ENCODE measurements at places on chromosomes 6 and 20.

GRCh38 chr20:56427797-56428196 is 15.7 kb downstream of the CASS4 start:
- DNase-seq: no peak

- DNase-seq: no peak
Measured at GRCh38 chr6:154611847-154612246, 101.4 kb upstream of the CNKSR3 start.

DNA sequence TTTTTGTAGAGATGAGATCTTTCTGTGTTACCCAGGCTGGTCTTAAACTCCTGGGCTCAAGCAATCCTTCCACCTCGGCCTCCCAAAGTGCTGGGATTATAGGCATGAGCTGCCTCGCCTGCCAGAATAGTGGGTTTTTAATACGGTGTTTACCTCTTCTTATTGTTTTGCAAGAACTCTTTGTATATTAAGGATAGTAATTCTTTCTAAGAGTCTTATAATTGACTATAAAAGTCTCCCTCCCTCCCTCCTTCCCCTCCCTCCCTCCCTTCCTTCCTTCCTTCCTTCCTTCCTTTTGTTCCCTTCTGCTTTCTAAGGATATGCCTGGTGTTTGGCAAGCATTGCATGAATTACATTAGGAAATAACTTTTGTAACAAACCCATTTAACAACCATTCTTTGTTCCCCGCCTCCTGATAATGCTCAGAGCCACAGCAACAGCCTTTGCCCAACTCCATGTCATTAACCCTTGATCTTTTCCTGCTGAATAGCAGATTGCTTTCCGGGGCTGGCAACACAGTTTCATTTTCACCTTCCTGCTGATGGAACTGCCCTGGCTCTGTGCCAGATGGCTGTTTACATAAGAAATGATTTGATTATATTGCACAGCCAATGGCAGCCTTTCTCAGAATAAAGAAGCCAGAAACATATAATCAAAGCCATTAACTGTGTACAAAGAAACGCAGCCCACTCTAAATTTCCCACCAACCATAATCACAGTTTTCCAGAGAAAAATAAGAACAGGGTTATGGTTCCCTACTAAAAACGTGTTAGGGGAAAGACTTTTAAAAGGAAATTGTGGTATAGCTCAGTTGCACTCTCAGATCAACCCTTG is 143.7 kb upstream of the PTPN1 start:
- peak; percentile 42 for DNase-seq

DNA sequence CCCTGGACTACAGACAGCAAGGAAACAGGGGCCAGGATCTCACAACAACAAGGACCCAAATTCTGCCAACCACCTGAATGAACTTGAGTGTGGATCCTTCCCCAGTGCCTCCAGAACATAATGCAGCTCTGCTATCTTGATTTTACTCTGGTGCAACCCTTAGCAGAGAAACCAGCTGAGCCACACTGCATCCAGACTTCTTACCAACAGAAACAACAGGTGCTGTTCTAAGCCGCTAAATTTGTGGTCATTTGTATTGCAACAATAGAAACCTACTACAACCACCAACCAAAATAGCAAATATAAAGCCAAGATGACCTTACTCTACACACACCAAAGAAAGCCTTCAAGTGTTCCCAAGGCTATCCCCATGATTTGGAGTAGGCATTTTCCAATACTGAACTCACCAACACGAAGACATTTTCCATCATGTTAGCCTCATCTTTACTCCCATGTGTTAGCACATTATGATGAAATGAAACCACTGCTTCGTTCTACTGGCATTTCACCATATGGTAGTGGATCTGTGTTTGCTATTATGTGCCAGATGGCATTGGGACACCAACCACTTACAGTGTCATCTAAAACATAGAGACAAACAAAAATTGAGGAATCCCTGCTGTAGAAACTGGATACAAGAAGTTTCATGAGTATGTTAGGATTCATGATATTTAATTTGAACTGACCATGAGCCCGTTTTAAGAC is 249.8 kb upstream of the ID4 start:
- DNase-seq: no peak

GRCh38 chr20:64041040-64041780 is 5.2 kb downstream of the C20orf204 start:
- no peak for DNase-seq

GRCh38 chr20:37867289-37868195 is 35.4 kb upstream of the VSTM2L start:
- DNase-seq: no peak

DNA sequence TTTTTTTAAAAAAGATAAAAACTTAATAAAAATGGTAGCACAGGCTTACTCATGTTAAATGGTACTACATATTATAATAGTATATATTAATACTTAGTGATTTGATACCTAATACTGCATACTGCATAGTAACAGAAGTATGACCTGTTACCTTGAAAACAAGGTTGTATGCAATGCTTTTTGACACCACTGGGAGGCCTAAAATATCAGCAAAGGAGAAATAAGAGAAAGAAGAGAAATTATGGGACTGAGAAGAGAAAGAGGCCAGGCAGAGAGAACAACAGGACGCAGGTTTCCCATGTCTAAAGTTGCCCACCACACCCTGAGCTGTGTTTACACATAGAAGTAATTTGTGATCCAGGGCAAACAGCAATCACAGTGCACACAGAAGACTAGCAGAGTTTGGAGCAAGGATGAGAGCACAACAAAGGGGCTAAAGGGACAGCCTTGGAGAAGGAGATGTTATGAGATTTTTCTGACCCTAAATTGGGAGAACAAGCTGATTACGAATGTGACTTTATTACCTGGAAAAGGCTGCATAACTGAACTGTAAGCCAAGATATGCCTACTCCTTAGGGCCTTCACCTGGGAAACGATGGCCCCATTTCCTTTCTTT is 73.2 kb downstream of the ROS1 start:
- DNase-seq: no peak

- DNase-seq: no peak
Measured at GRCh38 chr6:21500314-21501020, 93.1 kb upstream of the SOX4 start.

DNA sequence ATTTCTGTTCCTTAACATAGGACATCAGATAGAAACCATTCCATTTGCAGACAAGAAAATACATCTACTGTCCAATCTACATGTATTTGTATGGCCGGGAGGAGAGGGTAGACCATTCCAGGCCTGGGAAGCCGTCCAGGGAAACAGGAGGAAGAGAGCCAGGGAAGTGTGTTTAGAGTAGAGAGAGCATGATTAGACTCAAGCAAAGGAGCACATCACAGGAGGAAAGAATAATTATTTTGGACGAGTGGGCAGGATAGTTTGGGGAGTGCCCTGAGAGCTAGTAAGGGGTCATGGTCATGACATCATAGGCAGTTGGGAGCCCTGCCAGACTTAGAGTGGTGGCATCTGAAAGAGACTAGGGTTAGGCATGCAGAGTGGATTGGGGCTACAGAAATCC is 250.0 kb downstream of the HIVEP2 start:
- DNase-seq: peak; percentile 55

GRCh38 chr6:97294451-97294850 is 11.4 kb upstream of the MMS22L start:
- no peak for DNase-seq

DNA sequence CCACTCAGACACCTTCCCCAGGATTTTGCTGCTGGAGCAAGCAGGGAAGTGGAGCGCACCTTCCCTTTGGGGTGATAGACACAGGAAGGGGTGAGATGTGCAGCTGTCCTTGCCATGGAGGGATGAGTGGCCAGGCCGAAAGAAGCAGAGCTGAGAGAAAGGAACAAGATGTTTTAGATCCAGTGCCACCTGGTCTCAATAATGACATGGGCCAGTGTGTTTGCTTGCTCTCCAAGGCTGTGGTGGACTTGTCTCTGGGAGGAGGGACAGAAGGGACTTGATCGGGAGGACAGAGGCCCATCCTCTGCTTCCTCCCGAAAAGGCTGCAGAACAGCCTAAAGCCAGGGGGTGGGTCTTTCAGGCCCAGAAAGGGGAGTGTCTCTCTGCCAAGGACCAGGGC is 61.7 kb upstream of the CCDC167 start:
- no peak for DNase-seq

DNA sequence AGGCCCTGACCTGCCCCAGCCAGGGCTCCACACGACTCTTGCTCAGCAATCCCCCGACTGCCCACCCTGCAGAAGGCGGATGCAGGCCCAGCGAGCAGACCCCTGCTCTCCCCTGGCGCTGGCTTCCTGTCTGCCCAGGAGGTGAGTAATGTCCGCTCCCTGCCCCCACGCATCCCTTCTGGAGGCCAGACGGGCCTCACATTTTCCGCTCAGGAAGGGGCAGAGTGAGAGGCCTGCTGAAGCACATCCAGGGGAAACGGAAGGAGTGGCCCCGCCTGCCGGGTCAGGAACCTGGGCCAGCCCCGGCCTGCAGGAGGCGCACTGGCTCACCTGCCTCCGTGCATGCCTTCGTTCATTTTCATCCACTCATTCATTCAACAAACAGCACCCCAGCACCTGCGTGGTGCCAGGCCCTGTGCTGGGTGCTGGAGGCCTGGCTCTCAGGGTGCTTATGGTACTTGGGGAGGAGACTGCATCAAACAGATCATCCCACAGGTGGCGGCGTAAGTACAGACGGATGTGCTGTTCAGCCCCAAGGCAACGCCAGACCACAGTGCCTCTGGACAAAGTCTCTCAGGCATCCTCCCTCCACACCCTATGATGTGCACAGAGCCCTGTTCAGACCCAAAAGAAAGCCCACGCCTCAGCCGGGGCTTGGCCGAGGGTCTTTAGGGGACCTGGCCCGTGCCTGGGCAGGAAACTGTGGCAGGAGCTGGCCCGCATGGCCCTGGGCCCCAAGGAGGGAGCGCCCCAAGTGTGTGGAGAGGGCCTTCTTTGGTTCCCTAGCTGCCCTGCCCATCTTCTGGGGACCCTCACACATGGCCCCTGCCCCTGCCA is 112.1 kb downstream of the ASXL1 start:
- no peak for DNase-seq

DNA sequence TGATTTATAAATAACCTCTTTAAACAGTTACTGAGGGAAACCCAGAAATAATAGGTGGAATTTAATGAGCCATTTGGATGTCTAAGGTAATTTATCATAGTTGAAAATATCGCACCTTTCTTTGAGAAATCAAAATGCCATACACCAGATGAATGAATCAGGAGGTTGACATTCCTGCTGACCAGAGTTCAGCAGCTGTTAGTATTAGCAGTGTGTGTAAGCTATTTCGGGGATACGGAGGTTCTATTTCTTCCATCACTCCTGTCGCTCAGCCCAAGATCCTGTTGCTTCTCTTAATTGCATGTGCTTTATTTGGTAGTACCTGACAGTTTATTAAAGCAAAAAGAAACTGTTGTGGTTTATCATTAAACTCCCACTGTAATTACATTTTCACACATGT is 67.1 kb downstream of the HDGFL1 start:
- DNase-seq: no peak

- no peak for DNase-seq
Measured at GRCh38 chr6:67664942-67665341, 970.1 kb upstream of the ADGRB3 start.

DNA sequence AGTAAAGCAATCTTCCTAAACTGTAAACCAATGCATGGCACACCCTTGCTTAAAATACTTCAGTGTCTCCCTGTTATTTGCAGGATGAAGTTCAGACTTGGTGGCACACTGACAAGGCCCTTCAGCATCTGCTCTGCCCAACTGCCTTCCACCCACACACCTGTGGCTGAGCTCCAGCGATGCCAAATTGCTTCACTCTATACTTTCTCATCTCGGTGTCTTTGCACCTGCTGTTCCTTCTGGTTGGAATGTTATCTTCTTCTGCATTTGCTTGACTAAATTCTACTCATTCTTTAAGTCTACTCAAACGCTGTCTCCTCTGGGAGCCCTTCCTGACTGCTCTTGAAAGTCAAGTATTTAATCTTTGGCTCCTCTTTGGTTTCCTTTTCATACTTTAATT is 100.1 kb upstream of the SUPT3H start:
- DNase-seq: no peak

DNA sequence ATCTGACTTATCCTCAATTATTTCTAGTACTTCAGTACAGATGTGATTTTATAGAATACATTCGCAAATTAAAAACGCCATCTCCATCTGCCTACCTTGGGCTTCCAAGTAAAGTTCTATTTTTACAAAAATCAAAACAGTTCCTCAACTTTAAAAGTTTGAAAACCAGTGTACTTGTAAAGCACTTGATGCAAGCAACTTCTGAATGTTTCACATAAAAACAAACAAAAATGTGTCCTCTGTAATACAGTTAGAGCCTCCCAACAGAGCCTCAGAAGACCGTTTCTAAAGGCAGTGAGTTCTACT is 384 bp upstream of the MANEA start:
- no peak for DNase-seq

DNA sequence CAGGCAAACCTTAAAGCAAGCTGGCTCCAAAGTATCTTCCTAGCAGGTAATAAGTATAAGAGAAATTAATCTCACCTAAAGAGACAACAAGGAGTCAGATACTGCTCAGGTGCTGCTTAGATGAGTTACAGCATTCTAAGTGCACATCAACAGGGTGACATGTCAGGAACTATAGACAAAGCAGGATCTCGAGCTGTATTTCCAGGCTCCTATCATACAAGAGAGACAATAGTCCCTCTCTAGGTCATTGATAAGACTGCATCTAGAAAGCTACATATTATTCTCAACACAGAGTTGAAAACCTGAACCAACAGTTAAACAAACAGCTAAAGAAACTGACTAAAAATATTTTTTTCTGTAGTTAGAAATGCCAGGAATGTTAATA is 3.9 kb downstream of the PTPRK start:
- DNase-seq: no peak

GRCh38 chr6:156697225-156697830 is 79.8 kb upstream of the ARID1B start:
- no peak for DNase-seq

- no peak for DNase-seq
Measured at GRCh38 chr6:56902641-56903464, 52.1 kb upstream of the BEND6 start.

DNA sequence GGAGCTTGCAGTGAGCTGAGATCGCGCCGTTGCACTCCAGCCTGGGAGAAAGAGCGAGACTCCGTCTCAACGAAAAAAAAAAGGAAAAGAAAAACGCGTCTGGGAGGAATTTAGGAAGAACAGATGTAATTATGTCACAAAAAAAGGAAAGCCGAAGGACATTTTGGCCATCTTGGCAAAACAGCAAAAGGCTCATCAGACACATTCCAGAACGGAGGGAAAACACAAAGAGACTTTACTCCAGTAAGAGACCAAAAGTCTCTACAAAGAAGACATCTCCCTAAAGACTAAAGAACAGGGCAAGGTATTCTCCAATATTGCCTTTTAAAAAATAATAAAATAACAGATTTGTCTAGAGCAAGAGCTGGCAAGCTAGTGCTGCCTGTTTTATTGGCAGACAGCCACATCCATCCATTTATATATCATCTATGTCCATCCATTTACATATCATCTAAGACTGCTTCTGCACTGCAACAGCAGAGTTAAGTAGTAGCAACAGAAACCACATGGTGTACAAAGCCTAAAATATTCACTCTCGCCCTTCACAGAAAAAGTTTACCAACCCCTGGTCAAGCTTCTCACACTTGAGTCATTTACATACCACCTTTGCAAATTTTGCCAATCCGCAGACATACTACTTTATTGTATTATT is 133.9 kb downstream of the ZMYND8 start:
- DNase-seq: no peak

GRCh38 chr6:113057567-113058053 is 710.5 kb downstream of the RFPL4B start:
- DNase-seq: no peak

All from LNCaP clone FGC (cell line).